A549 (cell line): ENCODE measurements at places on chromosomes 11 and 22.

DNA sequence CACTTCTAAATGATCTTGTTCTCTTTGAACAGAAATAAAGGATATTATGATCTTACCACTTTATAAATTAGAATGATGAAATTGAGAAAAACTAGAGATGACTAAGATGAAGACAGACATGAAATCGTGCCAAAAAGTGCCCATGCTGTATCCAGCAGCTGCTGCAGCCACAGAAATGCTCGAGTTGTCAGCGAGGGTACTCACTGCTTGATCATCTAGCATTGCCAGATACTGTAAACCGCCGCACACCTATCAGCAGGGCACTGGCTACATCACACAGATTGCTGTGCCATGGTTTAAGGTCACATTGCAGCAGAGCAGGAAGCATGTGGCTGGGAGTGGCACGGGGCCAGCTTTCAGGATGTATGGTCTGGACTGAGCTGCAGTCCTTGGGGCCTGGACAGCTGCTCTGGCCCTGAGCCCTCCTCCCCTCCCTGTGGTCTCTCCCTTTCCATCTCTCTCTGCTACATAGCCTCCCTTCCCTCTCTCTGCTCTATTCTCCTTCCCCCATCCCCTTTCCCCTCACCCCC is 51.0 kb upstream of the SEPTIN5 start:
- no peak for DNase-seq

GRCh38 chr11:27357250-27357649 is 5.8 kb downstream of the CCDC34 start:
- no peak for DNase-seq

DNA sequence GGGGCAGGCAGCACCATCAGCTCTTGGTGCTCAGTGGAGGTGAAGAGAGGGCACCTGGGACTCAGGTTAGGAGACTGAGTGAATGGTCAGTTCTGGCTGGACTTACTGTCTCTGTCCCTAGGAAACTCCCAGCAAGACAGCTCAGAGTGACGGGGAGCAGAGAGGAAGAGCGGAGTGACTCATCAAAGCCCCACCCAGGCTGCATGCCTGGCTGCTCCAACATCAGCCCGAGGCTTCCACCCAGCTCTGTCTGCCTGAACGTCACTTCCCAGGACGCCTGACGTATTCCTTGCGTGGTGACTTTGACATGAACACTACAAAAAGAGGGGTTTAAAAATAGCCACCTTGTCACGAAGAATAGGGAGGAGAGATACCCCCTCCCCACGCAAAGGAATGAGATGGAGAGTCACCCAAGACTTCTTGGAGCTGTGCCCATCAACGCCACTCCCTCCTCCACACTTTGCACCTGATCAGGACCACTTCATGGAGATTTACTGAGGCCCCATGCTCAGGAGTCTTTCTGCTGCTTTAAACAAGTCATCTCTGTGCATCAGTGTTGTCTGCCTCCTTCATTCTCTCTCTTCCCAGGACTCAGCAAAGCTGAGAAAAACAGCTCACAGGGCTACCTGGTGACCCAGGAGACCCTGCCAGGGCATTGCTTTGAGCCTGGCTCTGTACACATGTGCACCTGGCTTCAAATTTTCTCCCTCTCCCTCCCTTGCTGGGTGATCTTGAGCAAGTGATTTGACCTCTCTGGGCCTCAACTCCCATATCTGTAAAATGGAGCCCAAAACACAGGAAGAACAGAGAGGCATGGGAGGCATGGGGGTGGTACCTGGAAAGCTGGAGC is 83.1 kb downstream of the MN1 start:
- DNase-seq, result peak; percentile 92

DNA sequence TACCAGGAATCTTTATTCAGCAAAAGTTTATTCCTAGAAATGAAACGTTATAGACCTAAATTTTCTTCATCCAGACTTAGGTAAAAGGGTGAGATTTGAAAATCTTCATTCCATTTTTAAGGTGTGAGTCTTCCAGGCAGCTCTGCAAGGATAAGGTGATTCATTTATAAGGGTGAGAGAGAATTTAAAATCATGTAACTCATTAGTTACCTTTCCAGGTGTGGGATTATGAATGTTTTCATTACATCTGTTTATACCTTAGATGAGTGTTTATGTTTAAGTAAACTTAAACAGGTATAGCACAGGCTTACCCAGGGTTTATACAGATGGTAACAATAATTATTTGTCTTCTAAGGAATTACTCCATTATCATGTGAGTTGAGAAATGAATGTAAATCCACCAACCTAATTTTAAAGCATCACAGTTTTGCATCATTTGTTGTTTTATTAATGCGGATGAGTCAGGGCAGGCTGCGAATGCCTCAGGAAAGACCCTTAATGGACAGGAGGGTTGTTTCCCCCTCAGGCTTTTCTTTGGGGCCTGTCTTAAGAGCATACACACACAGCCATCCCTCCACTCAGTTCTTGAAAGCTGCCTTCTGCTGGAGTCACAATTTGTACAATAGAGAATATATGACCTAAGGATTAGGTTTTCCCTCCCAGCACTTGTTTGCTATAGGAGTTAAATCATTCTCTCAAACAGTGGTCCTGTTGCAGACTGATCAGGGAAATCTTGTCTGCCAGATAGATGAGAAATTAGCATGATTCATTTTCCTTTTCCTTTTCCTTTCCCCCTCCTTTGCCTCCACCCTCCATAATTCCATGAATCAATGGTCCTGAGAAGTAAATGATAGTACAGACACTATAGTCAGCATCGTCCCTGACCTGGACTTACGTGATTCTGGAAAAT is 3.0 kb downstream of the PRSS23 start:
- no peak for DNase-seq

GRCh38 chr22:17229991-17230630 is 10.9 kb upstream of the ADA2 start:
- DNase-seq, result peak; percentile 13

- no peak for DNase-seq
Measured at GRCh38 chr11:68581439-68581838, 102.9 kb upstream of the GAL start.

DNA sequence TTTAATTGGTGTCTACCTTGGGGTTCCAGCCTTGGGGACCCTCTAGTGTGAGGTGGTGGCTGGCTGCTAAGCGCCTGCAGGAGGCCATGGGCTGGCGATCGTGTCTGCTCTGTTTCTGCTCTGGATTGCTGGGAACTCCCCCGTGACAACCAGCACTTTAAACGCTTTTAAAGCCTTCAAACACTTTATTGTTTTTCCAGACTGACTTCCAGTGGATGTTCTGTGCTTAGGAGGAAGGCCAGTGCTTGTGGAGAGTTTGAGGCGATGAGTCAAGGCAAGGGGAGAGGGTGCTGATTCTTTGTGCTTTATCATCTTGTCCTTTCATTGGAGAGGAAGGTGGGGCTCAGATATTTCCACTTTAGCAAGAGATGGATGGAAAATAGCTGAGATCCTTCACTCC is 81.6 kb downstream of the FLI1 start:
- DNase-seq, result no peak

DNA sequence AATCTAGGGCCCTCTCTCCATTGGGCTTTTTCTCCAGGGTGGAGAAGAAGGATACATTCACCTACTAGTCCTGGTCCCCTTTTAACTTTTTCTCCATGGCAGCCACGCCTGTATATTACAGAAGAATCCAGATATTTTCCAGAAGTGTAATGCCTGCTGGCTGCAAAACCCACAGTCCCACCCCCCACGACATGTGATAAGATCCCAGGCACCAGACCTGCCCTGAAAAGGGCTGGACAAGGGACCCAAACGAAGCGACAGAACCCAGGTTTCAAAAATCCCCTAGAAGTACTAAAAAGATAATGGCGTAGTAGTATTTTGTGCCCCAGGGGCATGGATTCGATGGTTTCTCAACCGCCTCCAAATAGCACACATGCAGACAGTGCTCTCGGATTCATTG is 2.8 kb downstream of the WT1 start:
- no peak for DNase-seq

- DNase-seq, result no peak
Measured at GRCh38 chr22:20180640-20181039, 29.8 kb upstream of the CCDC188 start.

DNA sequence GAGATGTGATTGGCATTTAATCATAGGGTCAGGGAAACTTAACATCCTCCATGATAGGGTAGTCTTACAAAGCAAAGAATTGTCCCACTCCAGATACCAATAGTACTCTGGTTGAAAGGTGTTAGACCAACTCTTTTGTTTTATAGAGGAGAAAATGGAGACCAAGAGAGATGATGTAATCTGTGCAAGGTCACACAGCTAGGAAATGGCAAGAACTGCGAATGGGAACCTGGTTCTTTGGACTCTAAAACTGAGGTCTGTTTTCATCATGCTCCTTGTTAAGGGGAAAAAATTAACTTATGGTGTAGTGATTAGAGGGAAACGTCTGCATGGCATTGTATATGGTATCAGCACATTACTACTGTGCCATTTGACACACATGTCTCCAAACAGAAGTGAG is 171.1 kb downstream of the COMMD9 start:
- DNase-seq, result no peak

- no peak for DNase-seq
Measured at GRCh38 chr11:73875840-73876239, 806 bp downstream of the COA4 start.

GRCh38 chr11:32586576-32587190 is 3.1 kb downstream of the EIF3M start:
- DNase-seq, result peak; percentile 66

DNA sequence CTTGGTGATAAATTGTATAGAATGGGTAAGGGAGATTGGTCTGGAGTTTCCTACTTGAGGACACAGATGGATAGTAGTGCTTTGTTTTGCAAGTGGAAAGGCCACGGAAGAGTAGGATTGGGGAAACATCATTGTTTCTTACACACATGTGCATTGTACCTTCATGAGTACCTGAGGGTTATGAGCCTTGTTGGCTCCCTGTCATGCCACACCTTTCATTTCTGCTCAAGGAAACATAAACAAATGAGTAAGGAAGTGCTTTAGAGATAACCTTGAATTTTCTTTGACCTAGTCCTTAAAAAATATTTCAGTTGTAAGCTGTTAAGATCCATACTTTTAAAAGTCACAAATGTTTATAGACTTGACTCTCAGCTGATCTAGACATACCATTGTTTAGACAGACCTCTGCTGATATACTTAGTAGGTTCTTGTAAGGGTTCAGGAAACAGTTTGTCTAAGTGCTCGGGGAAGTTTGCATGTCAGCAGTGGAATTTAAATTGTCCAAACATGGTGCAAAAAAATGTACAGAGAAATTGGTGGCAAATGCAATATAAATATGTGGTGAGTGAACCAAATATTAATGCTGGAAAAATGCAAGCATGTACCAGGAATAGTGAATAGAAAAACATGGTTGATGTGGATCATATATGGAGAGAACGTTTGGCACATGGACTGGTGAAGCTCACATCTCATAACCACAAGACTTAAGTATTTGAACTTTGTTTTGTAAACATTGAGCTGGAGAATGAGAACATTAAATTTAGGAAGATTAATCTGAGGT is 40.9 kb downstream of the GAS2 start:
- no peak for DNase-seq

DNA sequence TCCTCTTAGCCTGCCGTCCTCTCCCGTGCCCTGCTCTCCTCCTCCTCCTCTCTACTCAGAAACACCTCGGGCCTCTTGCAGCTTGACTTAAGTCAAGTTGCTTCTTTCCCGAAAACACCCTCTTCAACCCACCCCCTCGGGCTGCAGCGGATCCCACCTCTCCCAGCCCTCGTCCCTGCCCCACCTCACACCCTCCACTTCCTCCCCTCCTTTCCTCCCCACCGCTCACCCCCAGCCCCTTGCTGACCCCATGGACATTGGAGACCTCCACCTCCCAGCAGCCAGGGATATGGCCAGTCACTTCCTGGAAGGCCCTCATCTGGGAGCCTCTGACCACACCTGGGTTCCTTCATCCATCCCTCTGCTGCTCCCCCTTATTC is 8.5 kb upstream of the CYTH4 start:
- DNase-seq, result no peak

- no peak for DNase-seq
Measured at GRCh38 chr11:118670063-118670462, 9.4 kb downstream of the TREH start.

DNA sequence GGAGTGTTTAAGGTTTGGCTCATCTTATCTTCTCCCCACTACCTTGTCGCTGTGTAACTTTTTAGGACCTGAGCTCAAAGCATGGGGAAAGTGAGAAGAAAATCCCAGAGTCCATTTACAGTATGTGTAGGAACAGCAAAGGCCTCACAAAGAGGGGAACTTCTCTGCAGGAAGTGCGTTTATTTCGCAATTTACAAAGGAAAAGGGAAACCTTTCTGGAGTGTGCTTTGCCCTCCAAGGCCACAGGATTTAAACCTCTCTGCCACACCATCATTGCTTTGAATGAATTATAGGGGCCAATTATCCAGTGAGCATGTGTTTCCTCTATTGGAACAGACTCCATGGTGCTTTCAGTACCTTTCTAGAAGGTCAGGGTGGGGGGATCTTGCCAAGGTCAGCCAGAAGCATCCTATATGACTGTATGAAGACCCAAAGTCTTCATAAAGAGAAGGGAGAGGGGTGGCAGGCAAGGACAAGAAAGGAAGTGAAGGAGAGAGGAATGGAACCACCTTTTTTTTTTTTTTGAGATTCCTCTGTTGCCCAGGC is 68.1 kb upstream of the LMO2 start:
- DNase-seq, result no peak
